ENCODE measurements at places on chromosomes 7 and 10. TPM values are rescaled to one million over a fixed set of nuclear protein-coding genes. Genes with fewer than 3 reads are reported as not detected.

- no peak for DNase-seq
Measured at GRCh38 chr10:74730246-74730645, 96.2 kb upstream of the KAT6B start.

DNA sequence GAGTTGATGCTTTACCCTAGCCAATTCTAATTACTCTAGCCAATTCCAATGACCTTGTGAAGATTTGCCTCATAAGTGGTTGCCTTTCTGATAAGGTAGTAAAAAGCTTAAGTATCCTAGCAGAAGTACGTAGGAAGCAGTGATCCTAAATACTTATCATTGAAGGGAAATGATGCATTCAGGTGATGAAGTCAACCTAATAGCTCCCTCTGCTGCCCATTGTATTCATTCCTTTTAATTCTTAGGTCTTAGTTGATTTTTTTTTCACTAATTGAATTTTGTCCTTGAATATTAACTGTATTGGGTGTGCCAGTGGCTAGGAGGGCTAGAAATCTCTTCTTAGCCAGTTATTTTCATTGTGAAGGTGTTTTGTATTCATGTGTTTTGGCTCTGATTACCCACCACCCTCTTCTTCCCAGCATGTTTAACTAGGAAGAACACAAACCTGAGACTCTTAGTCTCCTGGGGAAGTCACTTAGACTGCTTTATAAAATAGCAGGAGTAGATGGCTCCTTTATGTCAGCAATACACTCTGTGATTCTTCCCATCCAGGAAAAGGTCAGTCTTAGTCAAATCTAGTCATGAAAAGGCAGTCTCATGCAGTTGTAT, 46.3 kb downstream of the PLEKHA8 start:
- DNase-seq, result peak; percentile 47

DNA sequence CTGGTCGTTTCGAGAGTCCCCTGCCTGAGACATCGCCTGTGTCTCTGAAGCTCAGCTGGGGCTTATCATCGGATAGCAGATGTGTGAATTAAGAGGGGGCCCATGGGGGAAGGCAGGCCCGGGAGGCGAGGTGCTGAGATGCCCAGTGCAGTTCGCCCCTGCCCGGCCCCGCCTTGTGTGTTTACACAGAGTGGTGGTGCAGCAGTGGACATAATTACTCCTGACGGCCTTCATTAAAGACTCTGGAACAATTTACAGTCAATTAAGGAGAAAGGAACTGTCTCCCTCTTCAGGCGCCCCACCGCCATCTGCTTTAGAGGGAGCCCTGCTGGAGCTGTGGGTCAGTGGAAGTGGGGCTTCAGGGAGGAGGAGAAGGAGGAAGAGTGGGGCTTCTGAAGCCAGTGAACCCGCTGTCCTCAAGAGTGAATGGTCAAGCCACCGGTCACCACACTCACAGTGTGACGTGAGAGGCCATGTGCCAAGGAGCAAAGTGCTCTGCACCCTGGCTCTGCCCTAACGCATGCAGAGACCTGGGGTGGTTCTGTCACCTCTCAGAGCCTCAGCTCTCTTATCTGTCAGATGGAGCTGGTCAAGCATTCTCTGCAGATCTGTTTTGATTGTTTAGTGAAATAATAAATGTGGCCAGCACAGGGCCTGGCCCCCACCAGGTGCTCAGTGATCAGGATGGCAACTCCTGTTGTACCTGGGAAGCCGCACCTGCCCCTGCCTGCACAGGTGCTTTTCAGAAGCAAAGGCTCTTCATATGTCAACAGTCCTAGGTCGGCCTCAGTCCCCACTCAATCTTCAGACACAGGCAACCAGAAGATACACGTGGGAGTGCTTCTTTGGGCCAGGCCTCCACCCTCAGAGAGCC, 65.6 kb downstream of the CDH23 start:
- DNase-seq, result no peak

- DNase-seq, result no peak
Measured at GRCh38 chr7:108311446-108312168, 144.6 kb downstream of the NRCAM start.

GRCh38 chr7:43653891-43654504, 71.1 kb downstream of the STK17A start:
- no peak for DNase-seq

DNA sequence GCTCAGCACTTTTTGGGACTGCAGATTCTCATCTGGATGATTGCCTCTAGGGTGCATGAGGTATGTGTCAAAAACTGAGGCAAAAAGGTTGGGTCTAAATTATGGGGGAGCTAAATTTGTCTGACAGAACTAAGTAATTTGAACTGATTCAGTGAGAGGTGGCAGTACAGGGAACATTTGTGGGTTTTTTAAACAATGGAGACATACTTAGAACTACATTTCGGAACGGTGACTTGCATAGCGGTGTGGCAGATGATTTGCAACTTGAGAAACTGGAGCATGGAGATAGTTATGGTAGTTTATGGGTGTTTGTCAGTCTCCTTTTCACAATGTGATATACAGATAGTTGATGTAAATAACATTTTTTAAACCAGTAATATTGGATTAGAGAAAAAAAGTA, 14.6 kb downstream of the TBC1D12 start:
- DNase-seq, result no peak

DNA sequence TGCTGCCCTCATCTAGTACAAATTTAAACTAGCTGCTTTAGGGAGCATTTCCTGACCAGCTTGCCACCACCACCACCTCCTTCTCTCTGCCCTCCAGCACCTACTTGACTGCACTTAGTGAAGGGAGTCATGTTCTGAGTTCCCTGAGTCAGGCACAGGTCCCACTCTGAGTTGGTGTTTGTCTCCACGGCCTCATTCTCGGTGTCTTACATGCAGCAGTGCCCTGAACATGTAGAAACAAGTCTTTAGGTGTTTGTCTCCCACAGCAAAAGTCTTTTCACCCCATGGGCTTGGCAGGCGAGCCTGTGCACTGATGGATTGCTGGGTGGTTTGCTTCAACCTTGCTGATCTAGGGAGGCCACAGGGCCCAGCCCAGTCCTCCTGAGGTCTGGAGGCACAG, 16.9 kb downstream of the TSPAN14 start:
- DNase-seq, result no peak

DNA sequence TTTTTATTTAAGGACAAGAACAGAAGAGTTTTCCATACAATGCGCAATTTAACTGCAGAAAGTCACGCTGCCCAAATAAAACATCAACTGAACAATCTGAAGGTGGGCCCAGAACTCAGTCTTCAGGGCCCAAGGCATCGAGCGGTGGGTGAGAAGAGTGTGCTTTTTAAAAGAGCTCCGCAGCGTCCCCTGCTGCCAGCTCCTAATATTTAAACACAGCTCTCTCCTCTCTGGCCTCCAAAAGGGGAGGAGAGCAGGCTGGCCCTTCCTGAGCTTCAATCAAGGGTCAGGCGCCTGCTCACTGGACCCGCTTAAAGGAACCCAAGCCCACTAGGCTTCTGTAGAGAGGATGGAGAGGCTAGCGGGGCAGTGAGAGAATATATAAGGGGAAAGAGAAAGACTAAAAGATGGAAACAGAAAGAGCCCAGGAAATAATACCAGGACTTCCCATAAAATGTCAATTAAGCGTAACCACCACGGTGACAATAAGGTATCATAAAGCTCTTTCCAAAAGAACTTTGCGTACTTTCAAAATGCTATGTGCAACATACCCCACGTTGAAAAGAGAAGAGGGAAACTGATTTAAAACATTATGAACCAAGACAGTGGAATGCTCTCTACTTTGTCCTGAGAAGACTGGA, 2.8 kb downstream of the FAM53B start:
- peak; percentile 96 for DNase-seq

- DNase-seq, result no peak
Measured at GRCh38 chr10:38072552-38072951, 21.6 kb upstream of the ZNF37A start.

DNA sequence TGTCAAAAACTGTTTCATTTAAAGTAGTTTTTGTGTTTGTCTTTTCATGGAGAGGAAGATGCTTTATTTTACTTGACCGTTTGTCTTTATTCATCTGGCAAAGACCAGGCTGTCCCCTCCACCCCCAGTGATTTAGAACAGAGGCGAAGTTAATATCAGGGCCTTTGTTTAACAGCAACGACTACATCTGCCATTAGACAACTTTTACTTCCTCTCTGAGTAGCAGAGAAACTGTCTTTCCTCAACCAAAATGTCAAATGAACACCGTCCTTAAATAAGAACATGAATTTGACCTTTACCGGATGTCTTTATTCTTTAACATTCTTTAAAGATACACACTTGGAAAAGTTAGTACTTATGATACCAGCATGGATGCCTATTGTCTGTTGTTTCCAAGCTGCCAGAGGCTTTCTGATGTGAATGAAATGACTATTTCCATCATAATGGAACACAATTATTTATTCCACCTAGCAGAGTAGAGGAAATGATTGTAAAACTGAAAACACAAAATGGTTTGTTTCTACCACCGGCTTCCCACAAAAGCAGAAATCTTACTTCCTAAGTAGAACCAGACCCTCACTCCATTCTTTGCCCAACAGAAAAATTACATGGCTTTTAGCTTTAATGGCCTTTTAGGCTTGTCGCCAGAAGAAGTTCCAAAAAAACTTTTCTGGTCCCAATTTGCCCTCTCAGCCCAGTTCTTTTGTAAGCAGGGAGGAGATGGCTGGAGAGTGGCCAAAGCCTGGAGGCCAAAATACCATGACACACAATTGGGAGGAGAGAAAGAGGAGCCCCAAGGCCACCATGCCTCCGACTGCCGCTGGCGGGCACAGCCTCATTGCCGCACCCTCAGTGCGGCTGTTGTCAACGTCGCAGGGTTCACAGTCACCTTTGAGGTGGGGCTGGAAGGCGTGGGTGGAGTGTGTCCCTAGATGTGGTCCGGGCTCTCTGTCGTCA, 168.5 kb downstream of the TEX36 start:
- DNase-seq, result peak; percentile 51

- DNase-seq, result no peak
Measured at GRCh38 chr7:100360135-100360854, 2.4 kb downstream of the PILRB start.

DNA sequence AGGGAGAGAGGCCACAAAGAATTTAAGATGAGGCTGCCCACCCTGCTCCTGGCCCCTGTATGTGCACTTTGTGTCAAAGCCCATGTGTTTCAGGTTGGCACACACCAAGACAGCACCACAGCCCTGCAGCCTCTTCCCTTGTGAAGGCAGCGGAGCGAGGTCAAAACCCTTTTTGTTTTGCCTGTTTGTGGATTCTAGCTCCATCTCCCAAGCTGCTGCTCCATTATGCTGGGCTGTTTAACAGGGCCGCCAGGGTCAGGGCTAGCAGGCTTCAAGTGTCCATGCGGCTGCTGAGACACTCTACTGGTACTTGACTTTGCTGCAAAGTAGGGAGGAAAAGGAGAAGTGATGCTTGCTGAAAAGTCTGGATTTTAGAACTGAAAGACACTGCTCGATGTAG, 142.3 kb upstream of the EFCAB10 start:
- DNase-seq, result peak; percentile 24

DNA sequence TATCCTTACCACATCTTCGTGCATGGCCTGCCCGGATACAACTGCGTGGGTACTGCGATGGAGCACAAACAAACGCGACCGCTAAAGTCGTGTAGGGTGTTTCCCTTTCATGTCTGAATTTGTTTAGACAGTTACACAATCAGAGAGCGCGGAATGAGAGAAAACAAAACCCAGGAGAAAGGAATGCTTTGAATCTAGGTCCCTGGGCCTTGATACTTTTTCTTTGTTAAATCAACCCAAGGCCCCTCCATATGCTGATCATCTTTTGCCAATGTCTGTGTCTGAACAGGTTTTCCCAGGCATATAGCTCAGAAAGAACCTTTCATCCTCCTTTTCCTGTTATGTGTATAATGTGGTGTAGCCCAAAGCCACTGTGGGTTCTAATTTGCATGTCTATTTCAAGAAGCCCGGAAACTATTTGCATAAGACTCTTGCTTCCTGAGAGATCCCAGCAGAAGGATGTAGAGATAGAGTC, 145.8 kb downstream of the FRMD4A start:
- DNase-seq, result peak; percentile 39

DNA sequence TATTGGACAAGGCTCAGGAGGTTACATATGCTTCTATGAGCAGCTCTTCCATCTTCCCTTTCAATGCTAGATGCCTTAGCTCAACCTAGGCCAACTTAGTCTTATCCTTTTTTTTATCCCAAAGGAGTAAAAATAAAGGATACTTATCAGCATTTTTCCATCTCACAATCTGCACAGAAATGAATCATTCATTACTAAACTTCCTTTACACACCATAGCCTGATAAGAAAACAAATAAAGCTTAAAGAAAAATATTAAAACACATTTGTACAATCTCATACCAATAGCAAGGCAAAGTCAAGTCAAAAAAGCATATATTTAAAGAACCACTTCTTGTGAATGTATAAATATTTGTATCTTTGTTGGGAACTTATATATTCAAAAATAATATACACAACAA, 407.4 kb downstream of the GRM8 start:
- no peak for DNase-seq

- DNase-seq, result peak; percentile 95
Measured at GRCh38 chr7:95476904-95477594, 8.7 kb upstream of the ASB4 start.

DNA sequence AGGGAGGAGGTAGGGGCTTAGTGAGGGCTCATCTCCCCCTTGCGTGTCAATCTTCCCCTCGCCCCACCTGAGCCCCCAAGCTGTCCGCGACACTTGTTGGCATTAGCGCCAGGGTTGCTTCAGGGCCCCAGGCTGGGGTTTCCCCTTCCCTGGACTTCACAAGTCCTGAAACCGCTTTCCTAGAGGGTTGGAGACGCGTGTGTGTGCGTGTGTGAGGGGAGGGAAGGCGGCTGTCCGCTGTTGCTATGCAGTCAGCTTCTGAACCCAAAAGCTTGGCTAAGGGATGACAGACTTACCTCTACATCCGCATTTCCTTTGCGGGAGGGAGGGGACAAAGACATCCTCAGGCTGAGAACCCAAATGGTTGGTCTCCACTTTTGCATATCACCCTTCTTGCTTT, 803 bp downstream of the GOLGA7B start:
- no peak for DNase-seq

DNA sequence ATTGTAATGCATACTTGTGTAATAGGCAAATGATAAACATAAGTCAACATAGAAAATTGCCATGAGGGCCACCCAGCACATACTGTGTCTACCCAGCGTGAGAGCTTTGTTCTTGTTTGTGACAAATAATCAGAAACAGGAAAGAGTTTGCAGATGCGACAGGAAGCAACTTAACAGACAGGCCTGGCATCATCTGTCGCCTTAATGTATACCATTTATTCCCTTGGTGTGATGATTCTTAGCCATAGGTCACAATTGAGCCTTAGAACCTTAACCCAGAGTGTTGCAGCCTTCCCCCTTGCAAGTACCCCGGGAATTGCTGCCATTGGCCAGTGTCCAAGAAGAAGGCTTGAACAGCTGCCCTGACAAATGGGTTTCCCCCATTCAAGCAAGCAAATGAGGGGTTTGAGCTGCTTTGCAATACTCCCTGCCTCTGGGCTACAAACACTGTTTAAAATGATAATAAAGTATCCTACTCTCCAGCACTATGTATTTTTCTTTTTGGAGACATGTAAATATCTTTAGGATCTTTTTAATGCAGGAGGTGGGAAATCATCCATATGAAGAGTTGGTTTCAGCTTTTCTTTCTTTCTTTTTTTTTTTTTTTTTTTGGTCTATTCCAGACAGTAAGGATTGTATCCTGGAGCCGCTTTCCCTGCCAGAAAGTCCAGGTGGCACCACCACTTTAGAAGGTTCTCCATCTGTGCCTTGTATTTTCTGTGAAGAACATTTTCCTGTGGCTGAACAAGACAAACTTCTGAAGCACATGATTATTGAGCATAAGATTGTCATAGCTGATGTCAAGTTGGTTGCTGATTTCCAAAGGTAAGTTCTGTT, 80.0 kb downstream of the ZNF277 start:
- peak; percentile 62 for DNase-seq

The ACTR3C gene
- total RNA-seq, result 12.1 TPM

The SSMEM1 gene
- total RNA-seq, result not detected

The DKK1 gene
- 0.51 TPM for total RNA-seq

The TBC1D12 gene
- 18.4 TPM for total RNA-seq

The VAX1 gene
- total RNA-seq, result not detected

The PRPS1L1 gene
- not detected for total RNA-seq

The SPDYE2B gene
- not detected for total RNA-seq
